ENCODE measurements at places on chromosomes 5 and 9.

- no peak for DNase-seq
Observed at GRCh38 chr5:168890816-168891812, 311.9 kb upstream of the PANK3 start.

GRCh38 chr5:62779010-62779422 lies 200.4 kb downstream of the LRRC70 start:
- no peak for DNase-seq

GRCh38 chr5:505951-506525 lies 18.2 kb downstream of the SLC9A3 start:
- no peak for DNase-seq

- DNase-seq, result no peak
Observed at GRCh38 chr5:17896605-17897004, 262.3 kb downstream of the TAF11L14 start.

GRCh38 chr5:131709043-131709442 lies 74.0 kb upstream of the RAPGEF6 start:
- DNase-seq, result no peak

DNA sequence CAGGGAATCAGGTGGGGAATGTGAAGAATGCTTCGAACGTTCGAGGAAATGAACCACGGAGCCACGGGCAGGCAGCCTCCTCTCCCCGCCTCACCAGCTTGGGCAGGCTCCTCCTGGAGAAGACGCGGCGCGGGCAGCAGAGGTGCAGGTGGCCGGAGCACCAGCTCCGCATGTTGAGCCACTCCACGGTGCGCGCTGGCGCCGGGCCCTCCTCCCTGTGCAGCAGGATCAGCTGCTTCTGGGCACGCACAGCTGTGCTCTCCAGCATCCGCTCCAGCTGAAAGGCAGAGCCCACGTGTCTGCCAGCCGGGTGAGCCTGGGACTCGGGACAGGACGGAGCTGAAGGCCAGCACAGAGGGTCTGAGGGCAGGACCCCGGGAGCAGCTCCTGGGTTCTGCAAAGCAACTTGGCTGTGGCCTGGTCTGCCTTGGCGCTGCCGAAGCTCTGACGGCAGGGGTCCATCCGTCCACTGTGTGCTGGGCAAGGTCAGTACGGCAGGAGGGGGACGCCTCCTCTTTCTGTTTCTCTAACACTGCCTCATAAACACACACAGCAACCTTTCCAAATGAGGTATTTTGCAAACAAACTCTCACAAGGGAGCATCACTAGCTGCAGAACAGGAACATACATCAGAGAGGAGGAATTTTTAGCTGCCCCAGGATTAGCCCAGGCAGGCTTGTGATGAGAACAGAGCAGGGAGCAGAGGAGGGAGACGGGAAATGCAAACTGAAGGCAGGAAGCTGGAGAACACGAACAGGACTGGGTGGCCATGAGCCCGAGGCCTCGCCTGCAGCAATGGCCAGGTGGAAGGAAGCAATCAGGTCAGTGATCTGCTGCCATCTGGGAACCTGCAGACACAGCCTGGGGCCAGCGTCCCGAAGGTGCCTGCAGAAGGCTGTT lies 20.1 kb upstream of the NSMF start:
- no peak for DNase-seq

- DNase-seq, result no peak
Observed at GRCh38 chr9:113131689-113132151, 19.1 kb upstream of the SLC31A2 start.

GRCh38 chr9:79107911-79108676 lies 463.7 kb upstream of the TLE4 start:
- DNase-seq, result no peak

- no peak for DNase-seq
Observed at GRCh38 chr5:59840200-59840601, 53.3 kb downstream of the PDE4D start.

- no peak for DNase-seq
Observed at GRCh38 chr9:38359297-38359653, 33.2 kb upstream of the ALDH1B1 start.

GRCh38 chr5:112784726-112785125 lies 47.0 kb downstream of the APC start:
- no peak for DNase-seq

- no peak for DNase-seq
Observed at GRCh38 chr9:79127661-79128060, 444.1 kb upstream of the TLE4 start.

DNA sequence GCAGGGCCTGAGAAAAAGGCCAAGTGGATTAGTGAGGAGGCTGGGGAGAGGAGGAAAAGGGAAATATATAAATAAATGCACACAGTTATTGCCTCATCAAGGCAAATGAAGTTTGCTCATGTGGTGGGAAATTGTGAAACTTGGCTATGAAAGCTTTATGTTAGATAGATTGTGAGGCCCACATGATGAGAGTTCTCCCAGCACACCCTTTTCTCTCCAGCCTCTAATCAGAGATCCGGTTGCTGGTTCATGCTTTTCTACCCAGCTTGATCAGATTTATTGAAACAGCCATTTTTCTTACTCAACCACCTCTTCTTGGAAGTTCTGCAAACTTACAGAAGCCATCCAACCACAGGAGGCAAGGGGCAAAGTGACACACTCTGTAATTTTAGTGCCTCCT lies 125.8 kb upstream of the KLF4 start:
- no peak for DNase-seq

DNA sequence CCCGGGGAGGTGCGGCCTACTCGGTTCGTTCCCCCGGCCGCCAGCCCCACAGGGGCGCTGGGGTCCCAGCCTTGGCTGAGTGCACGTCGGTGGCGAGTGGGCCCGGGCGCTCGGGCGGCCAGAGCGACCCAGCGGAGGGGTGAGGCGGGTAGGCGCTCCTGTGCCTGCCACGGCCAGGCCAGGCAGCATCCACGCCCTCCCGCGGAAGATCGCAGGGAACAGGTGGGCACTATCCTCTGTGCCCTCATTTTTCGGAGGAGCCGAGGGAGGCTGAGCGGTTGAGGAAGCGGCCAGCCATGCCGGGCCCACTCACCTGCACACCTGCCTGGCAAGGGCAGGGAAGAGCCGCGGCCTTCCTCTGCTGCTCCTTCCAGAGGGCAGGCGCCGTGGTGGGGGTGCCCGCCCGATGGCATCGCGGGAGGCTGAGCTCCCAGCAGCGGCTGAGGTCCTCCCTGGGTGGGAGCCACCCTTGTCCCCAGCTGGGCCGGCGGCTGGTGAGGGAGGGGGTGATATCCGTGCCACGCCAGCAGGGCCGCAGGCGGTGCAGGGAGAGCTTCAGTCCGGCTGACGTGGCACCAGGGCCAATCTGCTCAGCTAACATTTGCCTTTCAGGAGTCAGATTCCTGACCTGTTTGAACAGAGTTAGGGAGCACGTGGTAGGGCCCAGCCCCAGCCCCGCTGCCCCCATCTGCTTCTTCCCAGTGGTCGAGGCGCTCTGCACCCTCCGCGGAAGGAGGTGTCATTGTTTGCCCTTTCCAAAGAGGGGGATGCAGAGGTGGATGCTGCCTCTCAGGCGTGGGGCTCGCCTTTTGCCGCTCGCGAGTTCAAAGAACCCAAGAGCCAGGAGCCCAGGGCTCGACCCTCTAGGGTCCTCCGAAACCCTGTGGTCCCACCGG lies 1.6 kb upstream of the SEC16A start:
- DNase-seq, result no peak

- no peak for DNase-seq
Observed at GRCh38 chr9:113823421-113823820, 52.7 kb upstream of the ZNF618 start.

- DNase-seq, result no peak
Observed at GRCh38 chr9:101737705-101738565, 512 bp downstream of the GRIN3A start.

DNA sequence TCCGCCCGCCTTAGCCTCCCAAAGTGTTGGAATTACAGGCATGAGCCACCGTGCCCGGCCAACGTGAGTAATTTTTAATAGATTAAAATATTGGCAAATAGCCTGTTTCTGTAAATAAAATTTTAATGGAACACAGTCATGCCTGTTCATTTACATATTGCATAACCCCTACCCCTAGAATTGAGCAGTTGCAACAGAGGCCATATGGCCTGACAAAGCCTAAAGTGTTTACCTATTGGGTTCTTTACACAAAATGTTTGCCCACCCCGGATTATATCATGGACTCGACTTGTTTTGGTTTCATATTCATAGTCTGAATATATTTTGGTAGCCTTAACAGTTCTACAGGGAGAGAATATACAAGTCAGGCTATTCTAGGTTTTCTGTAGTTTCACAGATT lies 5.3 kb downstream of the NSA2 start:
- DNase-seq, result no peak

DNA sequence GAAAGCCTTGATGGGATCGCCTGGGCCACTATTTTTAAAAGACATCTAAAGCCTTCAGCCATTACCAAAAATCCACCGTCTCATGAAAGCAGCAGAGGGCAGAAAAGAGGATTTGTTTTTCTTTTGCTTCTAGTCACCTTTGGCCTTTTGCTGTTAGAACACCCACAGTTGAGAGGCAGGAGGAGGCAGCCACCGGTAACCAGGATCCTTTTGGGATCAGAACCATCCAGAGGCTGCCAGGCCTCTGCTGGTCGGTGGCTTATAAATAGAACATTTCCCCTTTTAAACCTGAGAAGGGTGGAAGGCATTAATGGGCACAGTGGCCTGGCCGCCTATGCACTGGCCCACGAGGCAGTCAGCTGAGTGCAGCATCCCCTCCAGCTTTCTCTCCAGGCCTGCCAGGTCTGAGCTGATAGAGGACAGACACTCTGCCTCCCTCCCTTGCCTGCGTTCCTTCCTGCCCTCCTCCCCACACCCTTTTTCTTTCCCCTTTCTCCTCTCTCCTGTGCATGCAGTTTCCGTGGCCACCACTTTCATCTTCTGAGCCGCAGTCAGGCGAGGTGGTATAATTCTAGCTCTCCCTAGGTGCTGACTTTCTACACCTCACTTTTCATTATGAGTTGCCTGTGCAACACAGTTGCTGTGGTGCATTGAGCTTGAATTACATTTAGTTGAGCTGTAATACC lies 253.4 kb downstream of the ARHGAP26 start:
- no peak for DNase-seq

DNA sequence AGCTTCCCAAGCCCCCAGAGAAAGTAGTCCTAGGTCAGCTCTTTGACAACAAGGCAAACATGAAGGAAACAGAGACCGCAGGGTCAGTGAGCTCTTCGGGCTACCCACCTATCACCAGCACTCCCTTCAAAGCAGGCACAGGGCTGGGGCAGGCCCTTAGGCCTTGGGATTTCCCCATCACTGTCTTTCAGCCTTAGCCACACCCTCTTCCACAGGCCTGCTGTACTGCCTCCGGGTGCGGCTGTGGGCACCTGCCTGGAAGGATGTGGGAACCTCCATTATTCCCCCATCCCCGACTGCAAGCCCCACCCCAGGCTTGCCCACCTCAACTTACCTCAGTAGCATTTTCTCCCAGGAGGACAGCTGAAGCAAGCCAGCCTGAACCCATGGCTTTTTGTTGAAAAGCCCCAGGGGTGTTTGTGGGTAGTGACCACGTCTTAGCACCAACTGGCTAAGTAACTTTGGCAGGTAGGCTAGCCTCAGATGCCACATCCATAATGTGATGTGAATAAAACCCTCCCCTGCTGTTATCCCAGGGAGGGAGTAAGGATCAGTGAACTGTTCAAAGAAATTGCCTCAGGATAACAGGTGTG lies 100.2 kb downstream of the PIK3R1 start:
- DNase-seq, result no peak

DNA sequence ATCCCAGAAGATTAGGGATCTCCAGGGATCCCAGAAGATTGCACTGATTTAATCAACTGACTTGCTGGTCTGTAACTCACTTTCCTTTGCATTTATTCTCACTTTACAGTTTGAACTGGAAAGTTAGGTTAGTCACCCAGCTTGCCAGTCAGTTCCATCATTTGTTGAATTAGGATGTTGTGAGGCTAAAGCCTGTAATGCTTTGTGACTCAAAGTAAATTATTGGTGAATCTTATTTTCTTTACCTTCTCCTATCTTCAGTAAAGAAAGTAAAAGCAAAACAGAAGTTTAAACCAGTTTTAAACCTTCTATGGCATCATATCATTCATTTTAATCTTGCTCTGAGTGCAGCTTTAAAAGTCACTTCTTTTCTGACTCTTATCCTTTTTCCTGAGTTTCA lies 85.8 kb downstream of the SLC44A1 start:
- DNase-seq, result no peak

- no peak for DNase-seq
Observed at GRCh38 chr5:178288401-178289368, 56.1 kb upstream of the PHYKPL start.

DNA sequence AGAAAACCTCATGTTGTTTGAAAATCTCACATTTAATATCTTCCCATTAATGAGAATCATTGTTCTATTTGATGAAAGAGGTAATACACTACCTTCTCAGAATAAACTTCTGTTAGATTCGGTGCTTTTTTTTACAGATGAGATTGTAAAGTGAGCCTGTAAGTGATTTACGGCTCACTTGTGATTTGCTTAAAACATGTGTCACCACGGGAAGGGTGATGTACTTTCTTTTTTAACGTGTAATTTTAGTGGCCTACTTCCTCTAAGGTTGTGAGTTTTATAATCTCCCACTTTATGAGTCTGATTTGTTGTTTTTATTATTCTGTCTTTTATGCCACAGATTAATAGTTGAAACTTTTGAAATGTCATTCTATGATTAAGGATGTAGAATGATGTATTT lies 15.9 kb downstream of the ANXA1 start:
- no peak for DNase-seq

- DNase-seq, result no peak
Observed at GRCh38 chr9:117835798-117836197, 131.6 kb downstream of the TLR4 start.

GRCh38 chr9:79201636-79202035 lies 370.1 kb upstream of the TLE4 start:
- no peak for DNase-seq

DNA sequence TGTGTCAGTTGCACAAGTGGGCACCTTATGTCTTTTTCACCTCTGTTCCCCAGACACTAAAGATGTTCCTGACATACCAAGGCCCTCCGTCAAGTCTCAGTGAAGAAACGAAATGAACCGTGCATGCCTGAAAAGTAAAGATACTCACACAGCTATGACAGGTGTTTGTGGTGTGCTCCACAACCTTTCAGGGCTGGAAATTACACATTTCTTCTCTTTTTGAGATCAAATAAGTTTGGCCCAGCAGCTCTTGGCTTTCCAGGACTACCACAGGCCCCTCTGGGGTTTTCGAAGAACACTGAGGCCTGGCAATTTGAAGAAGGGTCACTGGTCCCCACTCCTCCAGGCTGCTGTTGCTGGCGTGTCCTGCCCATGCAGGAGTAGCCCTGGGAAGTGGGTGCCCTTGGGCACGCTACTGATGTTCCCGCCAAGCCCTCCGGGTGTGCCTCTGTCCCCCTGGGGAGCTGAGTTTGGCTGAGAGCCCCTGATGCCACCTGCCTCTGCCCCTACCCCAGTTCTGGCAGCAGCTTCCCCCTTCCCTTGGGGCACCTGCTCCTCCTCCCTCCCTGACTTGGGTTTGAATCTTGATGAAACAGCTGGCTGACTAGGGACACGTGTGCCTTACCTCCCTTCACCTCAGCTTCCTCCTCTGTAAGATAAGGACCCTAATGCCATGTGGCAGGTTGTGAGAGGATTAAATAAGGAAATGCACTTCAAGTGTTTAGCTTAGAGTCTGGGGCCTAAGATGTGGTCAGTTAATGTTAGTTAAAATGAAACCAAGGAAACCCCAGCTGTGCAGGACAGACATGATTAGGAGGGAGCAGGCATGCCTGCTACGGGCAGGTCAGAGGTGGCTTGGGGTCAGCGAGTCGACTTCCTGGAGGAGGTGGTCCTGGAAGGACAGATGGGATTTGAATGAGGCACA lies 49.1 kb upstream of the GADD45G start:
- DNase-seq, result no peak
